Trophoblast cell (in vitro differentiated cells and primary cell): ENCODE measurements at places on chromosomes 4 and X.

- DNase-seq = no peak
Measured at GRCh38 chrX:4708970-4709760, 995.7 kb upstream of the PRKX start.

DNA sequence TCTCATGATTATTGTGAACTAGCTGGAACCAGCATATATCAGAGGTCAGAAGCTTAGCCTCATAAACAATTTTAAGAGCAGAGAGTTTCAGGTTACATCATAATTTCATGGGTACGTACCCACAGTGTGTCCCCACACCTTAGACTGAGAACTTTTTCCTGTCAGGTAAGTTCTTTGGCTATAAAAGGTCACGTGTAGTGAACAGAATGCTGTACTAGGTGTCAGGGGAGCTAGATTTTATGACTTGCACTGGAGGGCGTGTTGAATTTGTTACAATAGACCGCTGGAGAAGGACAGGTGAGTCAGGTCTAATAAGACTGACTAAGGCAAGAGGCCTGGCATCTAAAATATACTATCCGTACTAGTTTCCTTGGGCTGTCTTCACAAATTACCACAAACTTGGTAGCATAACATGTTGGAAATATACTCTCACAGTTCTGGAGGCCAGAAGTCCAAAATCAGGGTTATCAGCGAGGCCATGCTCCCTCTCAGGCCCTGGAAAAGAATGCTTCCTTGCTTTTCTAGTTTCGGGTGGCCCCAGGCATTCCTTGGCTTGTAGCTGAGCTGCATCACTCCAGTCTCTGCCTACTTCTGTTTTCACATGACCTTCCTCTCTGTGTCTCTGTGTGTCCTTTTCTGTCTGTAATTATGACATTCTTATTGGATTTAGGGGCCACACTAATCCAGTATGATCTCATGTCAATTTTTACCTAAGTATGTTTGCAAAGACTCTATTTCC lies 512.0 kb upstream of the NR3C2 start:
- DNase-seq = peak; percentile 10

GRCh38 chrX:129818123-129818522 lies 25.6 kb downstream of the ZDHHC9 start:
- DNase-seq = peak; percentile 32

DNA sequence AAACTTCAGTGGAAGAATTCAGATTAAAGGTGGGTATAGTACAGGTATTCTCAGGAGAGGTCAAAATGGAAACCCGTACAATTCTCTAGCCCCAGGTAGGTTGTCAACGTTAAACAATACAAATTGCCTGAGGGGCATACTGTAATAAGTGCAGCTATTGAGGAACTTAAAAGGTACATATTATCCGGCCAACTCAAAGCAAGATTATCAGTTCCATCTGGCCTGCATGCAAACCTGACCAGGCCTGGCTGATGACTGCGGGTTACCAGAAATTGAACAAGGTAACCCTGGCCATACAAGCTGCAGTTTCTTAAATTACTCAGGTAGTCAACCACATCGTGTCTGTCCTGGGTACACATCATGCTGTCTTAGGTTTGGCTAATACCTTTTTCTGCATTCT lies 12.3 kb upstream of the ZNF630 start:
- DNase-seq = peak; percentile 81

- DNase-seq = no peak
Measured at GRCh38 chr4:99803566-99804101, 13.0 kb upstream of the DAPP1 start.

- DNase-seq = peak; percentile 8
Measured at GRCh38 chr4:137443031-137443800, 89.1 kb downstream of the PCDH18 start.

DNA sequence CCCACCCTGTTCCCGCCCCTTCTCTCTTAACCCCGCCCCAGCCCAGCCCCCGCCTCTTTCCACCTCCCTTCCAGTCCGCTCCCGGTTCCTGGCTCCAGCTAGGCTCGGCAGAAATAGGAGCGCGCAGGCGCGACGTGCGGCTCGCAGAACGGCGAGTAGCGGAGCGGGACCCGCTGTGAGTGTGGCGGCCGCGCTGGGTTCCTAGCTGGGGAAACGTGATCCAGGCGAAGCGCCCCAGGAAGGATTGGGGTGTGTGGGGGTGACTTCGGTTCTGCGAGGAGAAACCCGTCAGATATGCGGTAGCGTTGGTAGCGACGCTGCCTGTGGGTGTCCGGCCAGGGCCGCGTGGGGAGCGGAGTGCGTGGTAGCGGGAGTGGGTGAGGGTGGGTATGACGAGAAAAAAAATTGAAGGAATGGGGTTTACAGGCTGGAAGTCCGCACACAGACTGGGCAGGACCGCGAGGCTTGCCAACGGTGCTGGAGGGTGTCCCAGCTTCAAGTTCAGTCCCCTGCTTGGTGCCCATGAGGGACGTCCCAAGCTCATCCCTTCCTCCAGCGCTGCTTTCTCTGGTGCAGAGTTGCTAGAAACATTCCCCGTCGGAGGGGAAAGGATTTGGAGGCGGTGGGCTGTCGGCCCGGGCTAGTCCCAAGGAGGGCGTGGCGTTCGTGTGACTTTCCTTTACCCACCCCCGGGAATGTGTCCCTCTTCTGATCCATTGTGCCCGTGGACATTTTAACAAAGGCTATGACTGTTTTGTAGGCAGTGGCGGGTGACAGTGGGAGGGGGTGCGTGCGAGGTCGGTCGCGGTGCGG lies at the start of gene PRRG1:
Gene PRRG1 (plus strand): TSS at position 144 of the 813 bp plus-strand sequence. CDS start 56,886 bp downstream, outside the sequence.
- peak; percentile 62 for DNase-seq

- no peak for DNase-seq
Measured at GRCh38 chr4:184357772-184358171, 116.6 kb downstream of the IRF2 start.

DNA sequence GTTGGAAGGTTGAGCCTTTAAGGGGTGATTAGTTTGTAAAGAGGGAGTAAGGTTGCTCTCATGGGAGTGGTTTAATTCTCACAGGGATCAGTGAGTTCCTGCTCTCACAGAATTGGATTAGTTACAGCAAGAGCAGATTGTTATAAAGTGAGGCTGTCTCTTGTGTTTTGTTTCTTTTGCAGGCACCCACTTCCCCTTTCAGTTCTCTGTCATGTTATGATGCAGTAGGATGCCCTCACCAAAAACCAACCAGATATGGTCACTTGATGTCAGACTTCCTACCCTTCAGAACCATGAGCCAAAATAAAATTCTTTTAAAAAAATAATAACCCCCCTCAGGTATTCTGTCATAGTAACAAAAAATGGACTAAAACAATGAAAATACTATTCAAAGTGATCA lies 19.9 kb upstream of the IGSF1 start:
- DNase-seq = no peak

DNA sequence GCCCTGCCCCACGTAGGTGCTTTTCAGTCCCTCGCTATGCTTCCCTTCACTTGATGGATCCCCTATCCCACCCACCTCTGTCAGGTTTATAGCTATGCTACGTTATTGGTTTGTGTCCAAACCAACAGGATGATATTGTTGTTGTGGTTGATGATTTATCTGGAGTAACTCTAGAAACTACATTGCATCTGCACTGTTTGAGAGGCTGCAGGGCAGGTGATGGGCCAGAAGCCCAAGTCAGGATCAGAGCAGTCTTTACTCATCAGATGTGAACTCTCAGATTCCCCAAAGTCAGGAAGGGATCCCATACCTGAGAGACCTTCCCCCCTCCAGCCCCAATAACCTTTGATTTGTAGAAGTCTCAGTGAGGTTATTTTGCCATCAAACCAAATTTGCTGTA lies 34.7 kb downstream of the ARX start:
- DNase-seq = no peak

- peak; percentile 54 for DNase-seq
Measured at GRCh38 chr4:25654971-25655963, at the start of gene SLC34A2. Gene SLC34A2 (plus strand): TSS chr4:25655851. CDS start chr4:25662501, 6,650 bp downstream.

- no peak for DNase-seq
Measured at GRCh38 chr4:113071274-113071673, 21.8 kb downstream of the ANK2 start.

GRCh38 chrX:154652311-154653047 lies 900 bp downstream of the CTAG2 start:
- DNase-seq = no peak

DNA sequence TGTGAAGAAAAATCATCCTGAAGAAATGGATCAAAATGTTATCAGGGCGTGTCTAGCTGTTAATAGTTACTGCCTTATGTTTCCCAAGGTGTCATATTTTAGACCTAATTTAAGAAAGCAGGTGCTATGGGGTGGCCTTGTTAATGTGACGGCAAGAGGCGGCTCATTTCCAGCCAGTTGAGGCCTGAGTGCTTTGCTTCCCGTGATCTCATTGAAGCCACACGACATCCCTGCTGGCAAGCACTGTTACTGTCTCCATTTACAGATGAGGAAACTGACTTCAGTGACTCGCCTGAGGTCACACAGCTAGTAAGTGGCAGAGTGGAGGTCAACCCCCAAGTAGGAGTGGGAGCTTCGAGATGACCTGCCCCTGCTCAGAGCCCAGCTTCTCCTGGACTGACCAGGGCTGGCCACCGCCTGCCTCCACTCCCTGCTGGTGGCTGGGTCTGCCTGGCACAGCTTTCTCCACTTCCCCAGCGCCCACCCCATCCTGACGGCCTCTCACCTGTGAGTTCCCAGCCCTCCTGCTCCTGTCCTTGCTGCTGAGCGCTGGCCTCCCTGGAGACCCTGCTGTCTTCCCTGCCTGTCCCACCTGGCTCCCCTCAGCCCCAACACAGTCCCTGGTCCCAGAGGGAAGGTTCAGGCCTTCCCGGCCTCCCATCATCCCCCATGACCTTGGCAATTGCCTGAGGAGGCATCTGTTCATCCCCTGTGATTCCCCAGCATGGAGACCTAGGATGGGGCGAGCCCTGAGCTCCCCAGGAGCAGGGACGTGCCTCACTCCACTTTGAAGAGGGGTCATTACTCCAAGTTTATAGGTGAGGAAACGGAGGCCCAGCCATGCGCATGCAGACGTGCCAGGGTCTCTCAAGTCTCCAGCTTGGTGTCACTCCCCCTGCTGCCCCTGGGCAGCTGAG lies 47.7 kb upstream of the SORCS2 start:
- no peak for DNase-seq

DNA sequence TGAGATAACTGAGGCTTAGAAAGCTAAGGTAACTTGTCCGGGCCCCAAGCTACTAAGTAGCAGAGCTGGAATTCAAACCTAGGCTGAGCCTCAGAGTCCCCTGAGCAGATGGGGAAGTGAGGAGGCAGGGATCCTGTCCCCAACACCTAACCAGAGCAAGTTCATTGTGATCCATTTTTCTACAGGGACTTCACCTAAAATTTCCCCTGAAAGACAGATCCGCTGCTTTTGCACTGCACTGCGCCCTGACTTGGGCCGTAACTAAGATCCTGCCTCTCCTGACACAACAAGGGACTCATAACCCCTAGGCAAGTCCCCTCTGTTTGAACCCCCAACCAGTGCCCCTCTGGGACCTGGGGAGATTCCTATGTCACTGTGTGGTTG lies 25.6 kb upstream of the MTM1 start:
- no peak for DNase-seq

DNA sequence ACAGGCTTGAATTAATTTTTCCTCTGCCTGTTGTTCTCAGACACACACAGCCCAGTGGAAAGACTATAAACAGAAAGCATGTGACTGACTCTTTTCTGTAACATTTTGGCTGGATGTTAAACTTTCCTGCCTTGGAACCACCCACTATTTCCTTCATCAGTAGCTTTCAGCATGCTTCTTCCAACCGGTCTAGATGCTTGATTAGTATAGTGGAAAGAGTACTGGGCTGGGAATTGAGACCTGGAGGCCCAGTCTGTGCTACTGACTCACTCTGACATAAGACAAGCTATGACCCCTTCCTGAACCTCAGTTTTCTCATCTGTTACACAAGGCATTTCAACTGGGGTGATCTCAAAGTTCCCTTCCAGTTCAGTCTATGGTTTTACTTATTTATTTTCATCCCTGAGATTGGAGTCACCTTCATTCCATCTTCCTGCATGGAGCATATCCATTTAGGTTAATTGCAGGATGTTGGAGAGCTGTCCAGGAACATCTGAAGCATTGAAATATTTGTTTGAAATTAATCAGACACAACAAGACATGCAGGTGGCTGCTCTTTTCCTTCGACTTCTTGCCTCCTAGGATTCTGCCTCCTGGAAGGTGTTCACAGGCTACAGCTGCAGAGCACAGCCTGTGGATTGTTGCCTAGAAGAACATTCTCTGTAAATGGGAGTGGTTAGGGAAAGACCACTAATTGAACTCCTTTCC lies 173.4 kb downstream of the RTL9 start:
- no peak for DNase-seq

DNA sequence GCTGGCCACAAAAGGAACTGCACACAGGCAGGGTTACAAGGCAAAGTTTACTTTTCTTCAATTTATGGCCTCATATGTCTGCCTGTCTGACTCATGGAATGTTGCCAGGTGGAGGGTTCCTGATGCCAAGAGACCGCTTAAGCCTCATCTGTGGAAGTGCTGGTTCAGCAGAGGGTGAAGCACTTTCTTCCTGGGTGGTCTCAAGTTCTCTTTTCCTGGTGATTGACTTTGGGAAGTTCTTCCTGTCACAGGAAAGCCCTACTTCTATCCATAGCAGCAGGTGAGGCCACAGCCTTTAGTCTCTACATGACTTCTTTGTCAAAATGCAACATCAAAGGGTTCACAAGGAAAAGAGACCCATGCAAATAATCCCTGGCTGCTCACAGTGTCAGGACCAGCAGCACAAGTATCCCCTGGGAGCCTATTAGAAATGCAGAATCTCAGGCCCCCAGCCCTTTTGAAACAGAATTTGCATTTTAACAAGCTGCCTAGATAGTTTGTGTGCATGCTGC lies 81.4 kb upstream of the IGFBP7 start:
- peak; percentile 3 for DNase-seq

- peak; percentile 7 for DNase-seq
Measured at GRCh38 chr4:73067971-73068394, 1.5 kb downstream of the COX18 start.

DNA sequence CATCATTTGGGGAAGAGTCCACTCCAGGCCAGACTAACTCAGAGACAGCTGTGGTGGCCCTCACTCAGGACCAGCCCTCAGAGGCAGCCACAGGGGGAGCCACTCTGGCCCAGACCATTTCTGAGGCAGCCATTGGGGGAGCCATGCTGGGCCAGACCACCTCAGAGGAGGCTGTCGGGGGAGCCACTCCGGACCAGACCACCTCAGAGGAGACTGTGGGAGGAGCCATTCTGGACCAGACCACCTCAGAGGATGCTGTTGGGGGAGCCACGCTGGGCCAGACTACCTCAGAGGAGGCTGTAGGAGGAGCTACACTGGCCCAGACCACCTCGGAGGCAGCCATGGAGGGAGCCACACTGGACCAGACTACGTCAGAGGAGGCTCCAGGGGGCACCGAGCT lies 3.3 kb upstream of the ERAS start:
- no peak for DNase-seq

GRCh38 chr4:38292529-38292928 lies 332.3 kb downstream of the PTTG2 start:
- no peak for DNase-seq

DNA sequence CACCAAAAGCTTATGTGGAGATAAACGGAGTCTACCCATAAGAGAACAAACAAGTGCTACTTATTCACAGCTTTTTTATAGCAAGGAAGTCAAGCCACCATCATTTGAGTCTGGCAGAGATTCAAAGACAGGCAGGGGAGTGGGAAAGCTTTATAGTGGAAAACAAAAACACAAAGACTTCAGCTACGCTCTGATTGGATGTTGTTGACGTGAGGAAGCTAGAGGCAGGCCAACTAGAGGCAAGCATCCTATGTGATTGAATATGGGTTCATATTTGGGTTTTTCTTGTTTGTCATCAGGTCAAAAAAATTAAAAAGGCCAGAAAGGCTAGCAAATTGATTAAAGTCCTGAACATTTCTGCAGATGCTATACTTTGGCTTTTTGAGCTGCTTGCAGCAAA lies 719 bp upstream of the TCEAL4 start:
- no peak for DNase-seq

- DNase-seq = no peak
Measured at GRCh38 chr4:7059662-7060061, 8.2 kb downstream of the GRPEL1 start.
